NCI-H2029 treated with DMSO at 0.1 percent for 48 hours (cell line): ENCODE measurements at places on chromosomes 2 and 18.

GRCh38 chr2:198883604-198884003 is 574.1 kb downstream of the SATB2 start:
- no peak for DNase-seq

- DNase-seq: no peak
Observed at GRCh38 chr18:48529796-48530195, 9.0 kb upstream of the CTIF start.

DNA sequence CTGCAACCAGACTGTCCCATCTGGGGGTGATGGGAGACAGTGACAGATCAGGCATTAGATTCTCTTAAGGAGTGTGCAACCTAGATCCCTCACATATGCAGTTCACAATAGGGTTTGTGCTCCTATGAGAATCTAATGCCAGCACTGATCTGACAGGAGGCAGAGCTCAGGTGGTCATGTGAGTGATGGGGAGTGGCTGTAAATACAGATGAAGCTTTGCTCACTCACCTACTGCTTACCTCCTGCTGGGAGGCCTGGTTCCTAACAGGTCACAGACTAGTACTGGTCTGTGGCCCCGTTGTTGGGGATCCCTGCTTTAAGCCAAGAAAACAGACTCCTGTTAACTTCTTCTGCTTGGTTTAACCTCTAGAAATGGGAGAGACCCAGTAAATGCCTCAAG is 3.2 kb downstream of the CYP27A1 start:
- DNase-seq: no peak

- DNase-seq: peak; percentile 91
Observed at GRCh38 chr2:178241844-178242551, 47.7 kb downstream of the OSBPL6 start.

DNA sequence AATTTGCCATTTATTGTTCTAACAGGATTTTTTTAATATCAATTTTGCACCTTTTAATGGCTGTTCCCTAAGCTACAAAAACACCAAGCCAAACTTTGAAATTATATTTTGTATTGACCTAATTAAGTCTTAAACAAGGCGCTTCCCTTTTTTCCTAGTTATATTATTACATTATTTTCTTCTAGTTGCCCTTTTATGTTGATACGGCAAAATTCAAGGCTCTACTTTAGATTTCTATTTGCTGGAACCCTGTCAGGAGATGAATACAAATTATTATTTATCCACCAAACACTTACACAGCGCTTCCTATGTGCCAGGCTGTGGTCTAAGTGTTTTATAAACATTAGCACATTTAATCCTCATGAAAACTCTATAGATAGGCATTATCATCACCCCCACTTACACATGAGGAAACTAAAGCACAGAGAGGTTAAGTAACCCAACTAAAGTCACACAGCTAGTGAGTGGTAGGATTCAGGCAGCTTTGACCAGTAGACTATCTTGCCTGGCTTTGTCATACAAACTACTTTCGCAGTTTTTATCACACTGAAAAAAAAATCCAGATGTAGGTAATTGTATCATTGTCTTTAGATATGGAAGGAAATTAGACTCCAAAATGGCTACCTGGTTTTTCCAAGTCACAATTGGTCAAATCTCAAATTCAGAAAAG is 456.5 kb downstream of the STK39 start:
- no peak for DNase-seq

DNA sequence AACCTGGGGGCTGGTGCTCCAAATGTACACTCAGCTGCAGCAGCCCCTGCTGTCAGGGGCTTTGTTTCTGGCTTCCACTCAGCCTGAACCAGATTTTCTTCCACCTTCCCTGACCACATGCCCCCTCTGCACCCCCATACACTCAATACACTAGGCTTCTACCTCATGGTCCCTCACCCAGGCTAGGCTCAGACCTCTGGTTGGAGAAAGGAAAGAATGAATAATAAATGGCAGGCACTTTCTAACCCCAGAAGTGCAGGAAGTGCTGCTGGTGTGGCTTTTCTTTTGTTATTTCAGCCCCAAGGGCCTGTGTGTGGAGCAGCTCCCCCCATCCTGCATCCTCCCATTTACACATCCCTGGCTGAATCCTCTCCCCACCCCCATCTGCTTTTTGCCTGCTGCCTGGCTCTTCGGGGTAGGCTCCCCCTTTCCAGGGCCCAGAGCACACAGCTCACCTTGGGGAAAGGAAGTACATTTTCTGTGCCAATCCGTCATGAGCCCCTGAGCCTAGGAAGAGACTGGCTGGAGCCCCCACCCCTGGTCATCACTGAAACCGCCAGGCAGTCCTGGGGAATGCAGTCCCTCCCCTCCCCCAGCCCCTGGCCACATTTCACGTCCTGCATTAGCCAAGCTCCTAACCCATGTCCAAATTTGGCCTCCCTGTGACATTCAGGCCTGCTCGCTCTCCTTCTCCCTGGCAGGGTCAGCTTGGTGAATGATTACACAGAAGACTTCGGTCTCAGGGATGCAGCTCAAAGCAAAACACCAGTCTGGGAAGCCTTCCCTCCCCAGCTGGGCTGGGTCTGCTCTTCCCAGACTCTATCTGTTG is 2.6 kb downstream of the DYSF start:
- no peak for DNase-seq

DNA sequence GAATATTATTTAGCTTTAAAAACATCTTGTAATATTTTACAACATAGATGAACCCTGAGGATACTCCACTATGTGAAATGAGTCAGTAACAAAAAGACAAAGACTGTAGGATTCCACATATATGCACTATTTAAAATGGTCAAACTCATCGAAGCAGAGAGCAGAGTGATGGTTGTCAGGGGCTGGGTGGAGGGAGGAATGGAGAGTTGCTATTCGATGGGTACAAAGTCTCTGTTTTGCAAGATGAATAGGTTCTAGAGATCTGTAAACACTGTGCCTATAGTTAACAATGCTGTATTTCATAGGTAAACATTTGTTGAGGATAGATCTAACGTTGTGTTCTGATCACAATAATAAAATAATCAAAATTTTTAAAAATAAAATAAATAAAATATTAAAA is 1675.9 kb upstream of the CELF4 start:
- DNase-seq: no peak

- DNase-seq: no peak
Observed at GRCh38 chr18:74063557-74063956, 84.1 kb downstream of the FBXO15 start.

DNA sequence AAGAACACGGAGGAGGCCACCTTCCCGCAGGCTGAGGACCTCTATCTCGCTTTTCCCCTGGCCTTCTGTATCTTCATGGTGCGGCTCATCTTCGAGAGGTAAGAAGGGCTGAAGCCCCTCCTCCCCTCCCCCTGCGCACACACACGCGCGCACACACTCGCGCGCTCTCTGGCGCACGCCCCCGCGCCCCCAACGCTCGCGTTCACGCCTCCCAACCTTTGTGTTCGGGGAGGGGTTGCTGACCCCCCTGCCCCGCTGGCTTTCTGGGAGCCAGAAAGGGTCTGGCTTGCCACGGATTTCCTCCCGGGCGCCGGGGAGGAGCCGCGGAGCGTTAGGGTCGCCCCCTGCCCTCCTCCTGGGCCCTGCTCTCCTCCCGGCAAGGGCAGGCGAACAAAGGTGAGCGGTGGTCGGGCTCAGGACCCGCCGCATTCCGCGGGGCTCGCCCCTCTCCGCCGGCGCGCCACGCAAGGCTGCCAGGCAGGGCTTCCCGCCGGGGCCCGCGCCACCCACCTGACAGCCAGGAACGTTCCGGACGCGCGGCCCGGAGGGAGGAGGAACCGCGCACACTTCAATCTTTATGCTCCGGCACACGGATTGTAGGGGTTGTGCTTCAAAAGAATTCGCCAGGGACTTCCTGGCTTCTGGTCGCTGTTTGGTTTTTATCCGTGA is 583 bp downstream of the CERS6 start:
- peak; percentile 37 for DNase-seq

GRCh38 chr18:44804033-44804432 is 123.3 kb downstream of the SETBP1 start:
- no peak for DNase-seq

DNA sequence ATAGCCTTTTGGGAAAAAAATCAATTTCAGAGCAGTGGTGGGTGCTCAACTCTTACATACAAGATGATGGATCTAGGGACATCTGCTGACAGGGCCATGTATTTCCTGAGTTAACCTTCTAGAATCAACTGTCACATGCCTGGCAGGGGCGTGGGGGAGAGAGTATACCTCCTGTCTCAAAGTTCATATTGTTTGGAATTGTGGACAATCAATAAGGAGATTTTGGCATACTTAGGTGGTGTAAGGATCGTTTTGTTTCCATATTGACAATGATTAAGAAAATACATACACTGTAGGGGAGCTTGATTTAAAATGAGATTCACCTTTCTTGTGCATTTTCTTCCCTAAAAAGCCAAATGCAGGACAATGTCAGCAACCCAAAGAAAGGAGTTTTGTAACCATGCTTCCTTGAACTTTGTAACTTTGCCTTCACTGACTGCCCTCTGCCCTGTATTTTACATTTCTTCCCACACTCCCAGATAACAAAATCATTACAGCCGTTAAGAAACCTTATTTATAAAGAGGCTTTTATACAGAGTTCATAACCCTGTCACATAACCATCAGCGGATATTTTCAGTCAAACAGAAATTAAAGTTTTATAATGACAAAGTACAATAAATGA is 88.4 kb downstream of the MEP1B start:
- no peak for DNase-seq

DNA sequence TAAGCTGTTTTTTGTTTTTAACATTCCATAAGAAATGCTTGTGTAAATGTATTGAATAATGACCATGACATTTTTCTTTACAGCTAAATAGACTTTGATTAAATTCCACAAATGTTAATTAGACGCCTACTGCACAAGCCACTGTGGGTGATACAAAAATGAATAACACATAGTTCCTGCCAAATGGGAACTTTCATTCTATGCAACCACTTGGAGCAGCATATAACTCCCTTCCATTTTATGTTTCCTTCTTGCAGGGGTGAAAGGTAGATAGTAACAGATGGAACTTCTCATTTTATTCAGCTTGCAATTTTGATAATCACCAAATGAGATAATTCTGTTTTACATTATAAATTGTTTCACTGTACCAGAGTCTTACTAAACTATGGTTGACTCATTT is 70.0 kb upstream of the THUMPD2 start:
- no peak for DNase-seq

DNA sequence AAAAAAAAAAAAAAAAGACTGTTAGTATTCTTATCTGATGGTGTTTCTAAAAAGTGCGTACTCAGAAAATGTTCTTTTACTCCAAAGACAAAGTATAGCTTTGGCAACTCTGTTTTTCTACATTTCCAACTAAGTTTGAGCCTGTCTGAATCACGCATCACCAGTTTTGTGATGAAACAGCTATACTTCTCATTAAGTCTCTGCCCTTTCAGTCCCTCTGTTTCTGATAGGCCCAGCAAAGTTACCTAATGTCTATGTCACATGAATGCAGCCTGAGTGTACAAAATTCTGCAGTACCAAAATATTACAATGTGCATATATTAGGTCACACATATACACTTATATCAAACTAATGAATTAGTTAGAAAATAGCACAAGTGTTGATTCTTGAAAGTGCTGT is 22.4 kb downstream of the TWSG1 start:
- no peak for DNase-seq

GRCh38 chr2:15760232-15760910 is 168.7 kb downstream of the DDX1 start:
- no peak for DNase-seq

- no peak for DNase-seq
Observed at GRCh38 chr2:142291969-142292368, 161.2 kb upstream of the LRP1B start.

DNA sequence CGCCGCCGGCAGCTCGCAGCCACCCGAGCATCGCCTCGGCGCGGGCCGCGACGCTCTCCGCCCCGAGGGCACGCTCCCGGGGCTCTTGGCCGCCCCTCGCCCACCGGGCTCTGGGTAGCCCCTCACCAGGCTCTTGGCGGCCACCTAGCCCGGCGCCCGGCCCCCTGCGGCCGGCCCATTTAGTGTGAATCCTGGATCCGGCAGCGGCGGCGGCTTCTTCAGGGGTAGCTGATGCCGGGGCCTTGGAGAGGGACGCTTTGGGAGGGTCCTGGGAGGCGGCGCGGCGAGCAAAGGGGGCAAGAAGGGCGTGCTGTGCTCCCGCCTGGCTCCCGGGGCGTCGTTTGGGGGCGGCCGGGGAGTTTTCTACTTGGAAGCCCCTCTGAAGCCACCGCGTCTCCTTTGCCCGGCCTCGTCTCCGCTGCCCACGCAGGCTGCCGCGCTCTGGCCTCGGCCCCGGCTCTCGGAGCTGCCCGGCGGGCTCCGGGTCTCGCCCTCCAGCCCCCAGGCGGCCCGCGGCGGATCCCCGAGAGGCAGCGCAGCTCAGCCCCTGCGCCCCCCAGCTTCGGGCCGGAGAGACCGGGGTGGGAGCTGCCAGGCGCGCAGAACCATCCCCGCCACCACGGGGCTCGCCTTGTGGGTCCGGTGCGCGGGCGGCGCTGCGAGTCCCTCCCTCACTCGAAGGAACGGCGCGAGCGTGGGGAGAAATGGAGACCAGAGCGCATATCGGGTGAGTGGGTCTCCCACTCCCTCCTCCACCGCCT is 509 bp downstream of the PIEZO2 start:
- DNase-seq: no peak

GRCh38 chr2:60216452-60216995 is 336.9 kb downstream of the BCL11A start:
- no peak for DNase-seq

DNA sequence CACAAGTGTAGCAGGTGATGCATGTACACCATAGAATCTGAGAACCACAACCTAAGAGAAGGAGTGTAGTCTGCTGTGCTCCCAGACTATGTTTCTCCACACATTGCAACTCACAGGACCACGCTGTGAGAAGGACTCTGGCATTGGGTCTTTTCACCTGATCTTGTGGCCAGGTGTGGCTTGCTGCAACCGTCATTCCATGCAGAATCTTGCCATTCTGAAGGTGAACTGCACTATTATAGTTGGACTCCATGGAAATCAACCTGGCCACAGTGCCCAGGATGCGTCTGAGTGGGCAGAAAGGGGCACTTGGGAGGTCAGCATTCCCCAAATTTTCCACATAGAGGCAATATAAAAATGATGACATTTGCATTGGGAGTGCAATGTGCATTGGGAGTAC is 122.2 kb downstream of the CAPN13 start:
- no peak for DNase-seq

DNA sequence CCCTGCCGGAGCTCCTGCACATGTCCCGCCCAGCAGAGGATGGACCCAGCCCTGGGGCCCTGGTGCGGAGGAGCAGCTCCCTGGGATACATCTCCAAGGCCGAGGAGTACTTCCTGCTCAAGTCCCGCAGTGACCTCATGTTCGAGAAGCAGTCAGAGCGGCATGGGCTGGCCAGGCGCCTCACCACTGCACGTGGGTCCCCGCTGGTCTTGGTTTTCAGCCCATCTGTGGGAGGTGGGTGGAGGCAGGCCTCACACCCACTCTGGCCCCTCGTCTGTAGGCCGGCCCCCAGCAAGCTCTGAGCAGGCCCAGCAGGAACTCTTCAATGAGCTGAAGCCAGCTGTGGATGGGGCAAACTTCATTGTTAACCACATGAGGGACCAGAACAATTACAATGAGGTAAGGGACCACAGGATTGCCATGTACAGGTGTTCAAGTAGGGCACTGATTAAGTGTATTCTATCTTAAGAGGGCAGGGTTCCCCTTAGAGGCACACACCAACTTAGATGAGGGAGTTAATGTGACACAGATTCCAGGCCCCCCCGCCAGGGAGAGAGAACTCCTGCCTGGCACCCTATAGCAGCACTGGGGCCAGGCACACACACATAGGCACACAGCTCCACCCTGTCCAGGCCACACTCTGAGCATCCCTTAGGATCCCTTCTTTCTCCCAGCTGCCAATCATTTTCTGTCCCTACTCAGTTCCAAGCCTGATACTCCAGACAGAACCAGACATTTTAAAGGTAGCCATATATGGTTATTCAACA is 5.4 kb upstream of the CHRNG start:
- DNase-seq: no peak

GRCh38 chr2:85577386-85578242 is at the start of gene VAMP8:
Gene VAMP8 (plus strand): TSS chr2:85577586. CDS start chr2:85577647, 61 bp downstream.
- no peak for DNase-seq
